ENCODE measurements at places on chromosomes 6 and 20.
A peak's percentile ranks its signal among the peaks of the same experiment; 100 is the strongest.

GRCh38 chr6:133671376-133671775 is 217.5 kb upstream of the TCF21 start:
- no peaks in the 10 kb centered on the region for H3K27me3 ChIP-seq
- H3K4me1 ChIP-seq, result no peaks in the 10 kb centered on the region

- no peaks in the 10 kb centered on the region for H3K27me3 ChIP-seq
- no peak overlapping the region for H3K4me3 ChIP-seq
- no peak overlapping the region for H3K27ac ChIP-seq
These were observed 663.5 kb downstream of the EPM2A start for GRCh38 chr6:145071836-145072235.

DNA sequence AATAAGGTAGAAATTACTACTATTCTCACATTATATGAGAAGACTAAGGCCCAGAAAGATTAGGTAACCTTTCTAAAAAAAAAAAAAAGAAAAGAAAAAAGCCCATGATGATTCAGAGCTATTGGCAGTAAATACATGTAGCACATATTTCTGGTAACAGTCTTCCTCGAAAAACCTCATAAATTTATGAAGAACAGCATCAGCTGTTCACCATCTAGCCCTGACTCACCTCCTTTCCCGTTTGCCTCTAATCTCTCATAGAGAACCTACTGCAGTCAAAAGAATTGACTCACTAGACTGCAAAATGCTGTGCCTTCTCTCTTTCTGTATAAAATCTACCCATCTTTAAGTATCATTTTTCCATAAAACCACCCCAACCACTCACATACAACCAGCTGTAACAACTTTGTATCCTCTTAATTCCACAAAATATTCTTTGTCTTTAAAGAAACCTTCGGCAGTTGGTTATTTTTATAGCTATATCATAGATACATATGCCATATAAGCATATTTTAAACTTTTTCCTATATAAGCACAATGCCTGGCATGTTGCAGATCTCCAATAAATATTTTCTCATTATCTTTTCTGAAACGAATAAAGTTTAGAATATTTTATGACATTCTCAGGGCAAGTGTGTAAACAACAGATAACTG is 152.7 kb upstream of the ENPP5 start:
- peaks cover 9% of the 10 kb centered on the region for H3K4me1 ChIP-seq
- H3K36me3 ChIP-seq, result no peaks in the 10 kb centered on the region
- peak overlapping the region; percentile 20 for H3K27ac ChIP-seq
- no peaks in the 10 kb centered on the region for H3K27me3 ChIP-seq
- peak; percentile 85 for ATAC-seq
- H3K4me3 ChIP-seq, result no peak overlapping the region

DNA sequence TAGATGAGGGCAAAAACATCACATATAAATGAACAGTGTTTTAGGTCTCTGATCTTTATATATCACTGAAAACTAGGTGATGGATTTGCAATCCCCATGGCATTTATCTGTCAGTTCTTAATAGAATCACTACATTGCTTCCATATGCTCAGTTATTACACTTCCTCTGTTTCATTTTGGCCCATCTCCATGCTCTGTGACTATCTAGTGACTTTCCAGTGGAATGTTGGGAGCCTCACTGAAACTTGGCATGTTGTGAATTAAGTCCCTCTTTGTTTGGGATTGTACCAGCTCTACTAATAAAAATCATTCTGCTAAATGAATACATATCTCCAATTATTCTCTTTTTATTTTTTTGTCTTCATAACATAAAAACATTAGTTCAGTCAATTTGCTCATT is 226.1 kb upstream of the CEP162 start:
- no peaks in the 10 kb centered on the region for H3K36me3 ChIP-seq
- H3K4me3 ChIP-seq, result no peak overlapping the region
- H3K27ac ChIP-seq, result no peak overlapping the region
- no peaks in the 10 kb centered on the region for H3K27me3 ChIP-seq

- no peak overlapping the region for H3K27ac ChIP-seq
- no peaks in the 10 kb centered on the region for H3K36me3 ChIP-seq
- H3K27me3 ChIP-seq, result no peaks in the 10 kb centered on the region
- no peak overlapping the region for H3K4me3 ChIP-seq
- ATAC-seq, result no peak
- H3K4me1 ChIP-seq, result no peaks in the 10 kb centered on the region
These were observed 112.9 kb upstream of the JAG1 start for GRCh38 chr20:10786678-10787077.

GRCh38 chr6:142218446-142218845 is 71.4 kb downstream of the VTA1 start:
- H3K4me1 ChIP-seq, result no peaks in the 10 kb centered on the region
- ATAC-seq, result no peak
- H3K27me3 ChIP-seq, result no peaks in the 10 kb centered on the region
- peaks cover 45% of the 10 kb centered on the region for H3K36me3 ChIP-seq
- H3K27ac ChIP-seq, result no peak overlapping the region

DNA sequence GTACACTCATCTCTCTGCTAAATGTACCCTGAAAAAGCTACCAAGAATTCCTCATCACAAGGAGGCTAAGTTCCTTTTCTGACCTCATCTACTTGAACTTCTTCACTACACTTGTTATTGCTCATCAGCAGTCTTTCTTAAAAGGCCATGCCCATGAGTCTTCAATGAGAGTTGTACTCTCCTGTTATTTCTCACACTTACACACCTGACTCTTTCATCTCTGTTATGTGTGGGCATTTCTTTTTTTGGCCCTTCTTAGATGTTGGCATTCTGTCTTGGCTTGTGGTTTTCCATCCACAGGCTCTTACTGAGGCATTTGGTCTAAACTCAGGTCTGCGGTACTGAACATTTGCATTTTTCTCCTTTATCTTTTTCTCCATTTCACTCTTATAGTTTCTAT is 10.7 kb upstream of the SLC17A1 start:
- H3K4me1 ChIP-seq, result no peaks in the 10 kb centered on the region
- no peak for ATAC-seq
- H3K27me3 ChIP-seq, result no peaks in the 10 kb centered on the region
- no peaks in the 10 kb centered on the region for H3K36me3 ChIP-seq
- H3K27ac ChIP-seq, result no peak overlapping the region

GRCh38 chr6:54609981-54610380 is 236.6 kb upstream of the FAM83B start:
- H3K27ac ChIP-seq, result no peak overlapping the region
- no peaks in the 10 kb centered on the region for H3K36me3 ChIP-seq
- H3K27me3 ChIP-seq, result no peaks in the 10 kb centered on the region
- ATAC-seq, result no peak

DNA sequence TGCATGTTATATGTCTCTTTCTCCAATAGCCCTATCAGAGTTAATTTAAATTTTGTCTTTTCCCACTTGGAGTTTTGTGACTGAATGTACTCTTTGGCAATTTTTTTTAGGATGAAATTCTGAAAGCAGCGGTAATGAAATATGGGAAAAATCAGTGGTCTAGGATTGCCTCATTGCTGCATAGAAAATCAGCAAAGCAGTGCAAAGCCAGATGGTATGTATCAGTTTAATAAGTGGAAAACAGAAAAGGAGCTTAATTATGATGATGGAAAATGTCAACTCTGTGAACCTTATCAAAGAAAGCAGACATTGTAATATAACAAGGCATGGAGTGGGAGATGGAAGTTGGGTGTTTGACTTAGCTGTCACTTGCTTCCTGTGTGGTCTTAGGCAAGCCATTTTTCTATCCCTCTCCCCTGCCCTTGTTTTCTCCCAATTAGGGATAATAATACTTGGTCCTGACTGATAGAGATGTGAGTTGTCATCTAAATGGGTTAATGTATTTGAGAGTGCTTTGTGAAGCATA is 2.7 kb downstream of the CDC5L start:
- H3K27me3 ChIP-seq, result no peaks in the 10 kb centered on the region
- H3K36me3 ChIP-seq, result peaks cover 46% of the 10 kb centered on the region
- H3K4me1 ChIP-seq, result peaks cover 16% of the 10 kb centered on the region
- no peak overlapping the region for H3K27ac ChIP-seq
- ATAC-seq, result no peak

DNA sequence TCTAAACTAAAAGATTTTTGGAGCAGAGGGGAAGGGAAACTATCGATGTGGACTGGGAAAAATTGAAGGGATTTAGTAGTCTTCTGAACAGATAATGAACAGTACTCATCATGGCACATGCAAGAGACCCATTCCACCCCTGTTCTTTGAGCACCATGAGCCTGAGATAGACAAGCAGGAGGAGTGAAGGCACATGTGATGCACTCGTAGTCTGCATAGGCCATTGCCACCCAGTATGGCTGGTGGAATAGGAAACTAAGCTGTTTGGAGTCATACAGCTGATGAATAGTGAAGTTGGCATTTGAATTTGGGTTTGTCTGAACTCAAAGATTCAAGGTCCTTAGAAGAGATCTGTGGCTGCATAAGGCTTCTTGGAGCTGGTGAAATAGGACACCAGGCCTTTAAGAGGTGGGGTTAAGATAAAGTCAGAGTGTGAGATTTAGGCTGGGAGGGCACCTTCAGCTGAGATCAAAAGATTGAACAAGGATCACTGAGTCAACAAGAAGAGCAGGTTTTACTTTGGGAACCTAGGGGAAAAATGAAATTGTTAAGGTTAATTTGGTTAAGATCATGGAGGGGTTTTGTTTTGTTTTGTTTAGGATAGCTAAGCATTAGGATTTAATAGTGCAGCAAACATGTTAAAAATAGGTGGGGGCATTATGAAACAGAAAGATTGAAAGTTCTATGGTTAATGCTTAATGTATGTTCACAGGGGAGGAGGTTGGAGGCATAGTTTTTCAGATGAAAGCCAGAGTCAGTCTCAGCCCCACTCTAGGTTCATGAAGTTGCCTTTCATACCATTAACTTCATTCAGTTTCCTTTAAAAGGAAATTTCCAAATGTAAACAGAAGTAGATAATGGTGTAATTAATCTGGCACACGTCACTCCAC is 148.8 kb downstream of the ARID1B start:
- H3K27me3 ChIP-seq, result no peaks in the 10 kb centered on the region
- no peak overlapping the region for H3K4me3 ChIP-seq
- H3K36me3 ChIP-seq, result no peaks in the 10 kb centered on the region
- ATAC-seq, result no peak

Measured in gastroesophageal sphincter (tissue), 4 donors.